ENCODE measurements at places on chromosomes 1 and 21.

DNA sequence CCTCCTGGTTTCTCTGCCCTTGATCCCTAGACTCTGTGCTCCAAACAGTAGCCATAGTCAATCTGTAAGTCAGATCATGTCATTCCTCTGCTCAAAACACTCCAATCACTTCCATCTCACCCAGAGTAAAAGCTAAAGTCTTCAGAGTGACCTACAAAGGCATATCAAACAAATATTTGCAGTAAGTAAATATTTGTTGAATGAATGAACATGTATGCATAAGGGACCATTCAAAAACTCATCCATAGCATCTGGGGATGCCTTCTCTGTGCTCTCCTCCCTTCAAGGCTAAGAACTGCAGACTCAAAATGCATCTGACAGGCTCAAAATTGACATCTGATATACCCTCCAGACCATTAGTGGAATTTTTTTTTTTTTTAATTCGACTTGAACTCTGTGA lies 18.1 kb upstream of the AK5 start:
- no peak for DNase-seq

DNA sequence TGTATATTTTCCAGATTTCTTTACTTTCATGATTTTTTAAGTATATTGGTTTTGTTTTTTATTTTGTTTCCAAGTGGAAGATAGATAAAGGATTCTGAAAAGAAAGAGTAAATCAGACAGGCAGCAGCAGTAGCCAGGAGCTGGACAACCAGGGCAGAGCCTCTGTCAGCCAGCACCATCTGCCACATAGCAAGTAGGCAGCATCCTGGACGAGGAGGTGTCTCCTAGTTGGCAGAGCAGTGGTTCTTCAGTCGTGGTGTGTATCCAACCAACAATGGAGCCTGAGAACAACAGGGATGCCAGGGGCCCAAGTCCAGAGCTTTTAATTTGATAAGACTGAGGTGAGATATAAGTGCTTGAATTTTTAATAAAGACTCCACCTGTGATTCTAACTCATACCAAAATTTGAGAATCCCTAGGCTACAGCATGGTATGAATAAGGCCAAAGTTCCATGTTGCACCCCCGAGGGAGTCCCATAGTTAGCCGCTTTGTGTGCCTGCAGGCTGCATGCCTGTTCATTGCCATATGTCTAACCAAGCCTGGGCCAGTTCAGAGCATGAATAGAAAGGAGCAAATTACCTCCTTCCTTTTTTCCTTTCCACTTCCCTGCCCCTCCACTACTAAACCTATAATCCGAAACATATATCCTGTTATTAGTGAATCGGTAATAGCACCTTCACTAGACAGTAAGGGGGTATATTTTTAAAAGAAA lies 153.2 kb downstream of the NTNG1 start:
- DNase-seq = no peak

DNA sequence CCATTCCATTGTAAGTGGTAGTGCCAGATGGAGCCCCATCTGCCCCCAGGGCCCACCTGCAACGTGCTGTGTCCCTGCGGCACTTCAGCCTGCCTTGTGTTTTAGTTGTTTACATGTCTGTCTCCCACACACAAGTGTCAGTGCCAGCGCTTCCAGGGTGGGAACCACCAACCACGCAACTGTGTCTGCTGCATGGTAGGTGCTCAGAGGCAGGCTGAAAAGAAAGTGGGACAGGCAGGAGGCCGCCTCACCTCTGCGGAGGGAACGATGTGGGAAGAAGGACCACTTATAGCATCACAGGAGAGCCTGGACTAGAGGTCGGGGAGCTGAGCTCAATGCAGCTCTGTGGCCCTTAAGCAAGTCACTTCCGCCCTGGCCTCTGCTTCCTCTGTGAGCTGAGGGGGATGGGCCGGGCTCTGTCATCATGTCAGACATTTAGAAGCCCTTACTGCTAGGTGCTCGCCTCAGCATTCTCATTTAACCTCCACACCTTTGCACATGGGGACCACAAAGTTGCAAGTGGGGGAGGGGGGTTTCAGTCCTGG lies 17.9 kb downstream of the SLC9A1 start:
- DNase-seq = peak; percentile 32

GRCh38 chr1:29239142-29239541 lies 2.8 kb downstream of the PTPRU start:
- no peak for DNase-seq

DNA sequence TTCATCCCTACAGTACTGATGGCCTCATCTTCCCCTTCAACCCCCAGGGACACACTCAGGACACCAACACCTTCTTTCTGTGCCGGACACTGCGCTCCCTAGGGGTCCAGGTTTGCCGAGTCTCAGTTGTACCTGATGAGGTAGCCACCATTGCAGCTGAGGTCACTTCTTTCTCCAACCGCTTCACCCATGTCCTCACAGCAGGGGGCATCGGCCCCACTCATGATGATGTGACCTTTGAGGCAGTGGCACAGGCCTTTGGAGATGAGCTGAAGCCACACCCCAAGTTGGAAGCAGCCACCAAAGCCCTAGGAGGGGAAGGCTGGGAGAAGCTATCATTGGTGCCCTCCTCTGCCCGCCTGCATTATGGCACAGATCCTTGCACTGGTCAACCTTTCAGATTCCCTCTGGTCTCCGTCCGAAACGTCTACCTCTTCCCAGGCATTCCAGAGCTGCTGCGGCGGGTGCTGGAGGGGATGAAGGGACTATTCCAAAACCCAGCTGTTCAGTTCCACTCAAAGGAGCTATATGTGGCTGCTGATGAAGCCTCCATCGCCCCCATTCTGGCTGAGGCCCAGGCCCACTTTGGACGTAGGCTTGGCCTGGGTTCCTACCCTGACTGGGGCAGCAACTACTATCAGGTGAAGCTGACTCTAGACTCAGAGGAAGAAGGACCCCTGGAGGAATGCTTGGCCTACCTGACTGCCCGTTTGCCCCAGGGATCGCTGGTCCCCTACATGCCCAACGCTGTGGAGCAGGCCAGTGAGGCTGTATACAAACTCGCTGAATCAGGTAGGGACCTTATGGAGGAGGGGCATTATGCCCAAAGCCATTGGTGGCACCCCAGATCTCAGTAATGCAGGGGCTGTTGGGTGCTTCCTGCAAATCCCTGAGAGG lies 5.1 kb upstream of the LENEP start:
- DNase-seq = no peak

DNA sequence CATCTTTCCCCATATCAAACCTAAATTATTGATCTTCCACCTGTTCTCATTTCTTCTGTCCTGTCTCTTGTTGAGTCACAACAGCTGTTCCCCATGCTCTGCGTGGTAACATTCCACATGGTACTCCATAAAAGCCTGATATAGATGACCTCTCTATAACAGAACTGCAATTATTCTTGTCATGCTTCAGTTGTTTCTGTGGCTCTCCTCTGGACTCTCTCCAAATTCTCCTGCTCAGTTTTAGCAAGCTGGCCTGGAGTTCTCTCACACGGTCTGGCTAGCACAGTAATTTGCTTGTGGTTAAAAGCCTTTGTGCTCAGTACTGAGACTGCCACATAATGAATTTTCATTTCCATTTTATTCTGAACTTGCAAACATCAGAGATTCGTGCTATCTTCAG lies 10.6 kb upstream of the LRRC39 start:
- no peak for DNase-seq

DNA sequence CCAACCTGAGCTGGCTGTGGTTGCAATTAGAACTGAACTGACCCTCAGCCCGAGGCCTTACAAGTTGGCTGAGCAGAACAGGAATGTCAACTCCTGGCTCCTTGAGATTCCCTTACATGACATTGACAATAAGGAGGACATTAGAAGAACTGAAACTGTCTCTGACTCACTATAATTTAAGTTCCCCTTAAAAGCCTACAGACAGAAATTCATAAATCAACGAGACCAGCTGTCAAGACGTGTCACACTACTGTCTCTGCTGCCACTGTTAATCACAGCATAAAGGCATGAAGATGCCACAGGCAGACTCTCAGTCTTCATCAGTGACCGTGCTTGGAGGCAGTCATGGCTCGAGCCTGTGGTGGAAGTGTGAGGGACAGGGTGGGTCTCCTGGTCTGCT lies 168.8 kb downstream of the GABPA start:
- no peak for DNase-seq

GRCh38 chr1:236292425-236292824 lies 10.7 kb upstream of the ERO1B start:
- no peak for DNase-seq

GRCh38 chr1:160045653-160046052 lies 13.9 kb upstream of the PIGM start:
- DNase-seq = no peak

GRCh38 chr21:21103692-21104091 lies 105.5 kb downstream of the NCAM2 start:
- DNase-seq = no peak

DNA sequence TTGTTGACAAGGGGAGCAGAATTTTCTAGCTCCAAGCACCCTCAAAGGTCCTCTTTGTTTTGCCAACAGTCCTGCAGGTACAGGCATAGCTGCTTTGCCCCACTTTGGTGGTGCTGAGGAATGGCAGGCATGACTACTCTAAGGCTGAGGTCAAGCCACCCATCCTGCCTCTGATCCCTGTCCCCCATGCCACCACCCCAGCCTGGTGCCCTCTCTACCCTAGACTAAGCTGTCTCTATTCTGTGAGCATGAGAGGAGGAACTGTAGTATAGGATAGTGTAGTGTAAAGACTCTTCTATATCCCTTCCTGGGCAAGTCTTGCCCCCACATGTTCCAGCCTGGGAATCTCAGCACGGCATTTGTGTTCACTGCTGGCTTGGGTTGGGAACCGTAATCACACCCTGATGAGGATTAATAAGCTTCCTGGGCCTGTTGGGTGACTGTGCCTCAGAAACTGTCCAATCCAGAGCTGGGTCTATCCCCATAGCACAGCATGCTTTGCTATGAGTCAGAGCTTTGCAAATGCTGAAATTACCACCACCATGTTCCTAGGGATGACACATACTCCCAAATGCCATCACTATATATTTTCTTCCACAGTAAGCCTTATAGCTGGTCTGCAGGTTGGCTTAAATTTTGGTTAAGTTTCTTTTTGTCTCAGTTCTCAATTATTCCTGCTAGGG lies 105.7 kb upstream of the PPP2R5A start:
- DNase-seq = no peak

DNA sequence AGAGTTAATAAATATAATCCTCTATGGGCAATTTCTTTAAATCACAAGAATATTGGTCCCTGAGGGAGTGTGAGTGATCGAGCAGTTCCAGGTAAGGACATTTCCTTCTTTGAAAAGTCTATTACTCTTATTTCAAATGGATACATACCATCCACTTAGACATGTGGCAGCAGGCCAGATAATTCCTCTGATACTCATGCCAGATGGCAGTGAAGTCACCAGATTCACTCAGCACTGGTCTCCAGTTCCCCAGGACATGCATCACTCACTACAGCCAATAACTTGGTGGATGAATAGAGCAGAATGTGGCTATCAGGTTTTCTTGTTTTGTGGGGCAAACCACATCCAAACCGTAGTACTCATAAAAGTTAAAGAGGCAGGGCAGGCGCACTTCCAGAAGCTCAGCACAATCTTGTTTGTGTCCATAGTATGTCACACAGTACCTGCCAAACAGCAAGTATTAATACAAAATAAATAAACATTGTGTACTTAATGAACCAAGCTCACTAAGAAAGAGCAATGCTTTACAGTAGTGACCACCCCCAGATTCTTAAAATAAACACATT lies 74.2 kb upstream of the CD53 start:
- DNase-seq = no peak

GRCh38 chr1:171600862-171601261 lies 21.2 kb upstream of the MYOCOS start:
- no peak for DNase-seq

- no peak for DNase-seq
These were observed 127.0 kb downstream of the MRPS6 start for GRCh38 chr21:34200288-34200905.

- no peak for DNase-seq
These were observed 26.8 kb upstream of the SLC30A1 start for GRCh38 chr1:211605603-211606331.

DNA sequence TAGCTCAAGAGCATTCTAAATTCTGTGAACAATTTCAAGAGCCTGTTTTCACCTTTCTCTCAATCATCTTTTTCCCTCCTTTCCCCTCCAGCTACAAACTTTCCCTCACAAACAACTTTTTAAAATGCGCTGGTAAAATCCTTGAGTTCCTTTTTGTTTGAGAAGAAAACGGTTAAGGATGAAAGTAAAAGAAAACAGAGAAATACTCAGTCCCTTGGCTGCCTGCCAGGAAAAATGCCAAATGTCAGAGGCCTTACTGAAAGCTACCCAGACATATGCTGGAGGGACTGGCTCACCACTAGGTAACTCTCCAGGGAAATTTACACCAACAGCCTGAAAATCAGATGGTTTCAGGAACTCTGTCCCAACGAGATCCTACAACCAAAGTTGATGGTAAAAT lies 11.0 kb upstream of the SERBP1 start:
- DNase-seq = peak; percentile 24

DNA sequence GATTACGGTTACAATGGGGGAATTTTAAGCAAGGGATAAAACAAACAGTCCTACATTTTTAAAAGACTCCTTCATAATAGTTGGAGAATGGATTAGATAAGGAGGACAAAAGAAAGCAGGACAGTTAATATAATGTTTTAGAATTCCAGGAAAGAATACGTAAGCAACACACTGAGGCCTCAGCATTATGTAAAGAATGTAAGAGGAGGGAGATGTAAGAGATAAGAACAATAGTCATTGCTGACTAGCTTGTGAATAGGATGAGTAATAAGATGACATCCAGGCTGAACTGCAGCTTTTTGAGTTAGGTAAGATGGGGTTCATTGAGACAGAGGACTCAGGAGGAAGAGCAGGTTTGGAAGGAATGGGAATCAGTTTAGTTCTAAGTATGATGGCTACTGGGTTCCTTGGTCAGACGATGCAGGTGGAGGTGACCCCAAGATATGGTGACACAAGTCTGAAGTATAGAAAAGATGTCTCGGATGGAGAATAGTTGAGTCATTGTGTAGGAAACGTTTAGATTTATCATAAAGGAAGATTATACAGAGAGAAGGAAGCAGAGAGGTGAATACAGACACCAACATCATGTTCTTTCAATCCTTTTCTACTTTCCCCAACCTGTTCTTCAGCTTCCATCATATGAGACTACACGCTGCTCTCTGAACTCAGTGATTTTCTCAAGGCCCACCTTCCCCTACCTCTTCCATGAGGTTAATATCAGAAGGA lies 372.8 kb downstream of the PTBP2 start:
- DNase-seq = no peak

GRCh38 chr21:15275615-15276235 lies 210.9 kb upstream of the NRIP1 start:
- DNase-seq = no peak

GRCh38 chr1:63958556-63958955 lies 184.7 kb downstream of the ROR1 start:
- DNase-seq = no peak

- DNase-seq = no peak
These were observed 61.5 kb upstream of the ATP1B1 start for GRCh38 chr1:169044971-169045370.

- DNase-seq = no peak
These were observed 323.0 kb upstream of the ADGRL2 start for GRCh38 chr1:81477710-81478109.

GRCh38 chr1:118878661-118879060 lies 109.5 kb downstream of the TBX15 start:
- DNase-seq = no peak

- no peak for DNase-seq
These were observed 22.0 kb downstream of the SLC37A1 start for GRCh38 chr21:42535602-42536171.

Data from stimulated activated CD4-positive, alpha-beta T cell treated with anti-CD3 and anti-CD28 coated beads, Interleukin-1b, Interleukin-23, amount 100 ng/mL, for 1 hour (primary cell).